Fibroblast of skin of scalp (primary cell): ENCODE measurements at places on chromosomes 6 and 20.

- DNase-seq = peak; percentile 41
Measured at GRCh38 chr20:16205507-16205906, 367.7 kb downstream of the KIF16B start.

DNA sequence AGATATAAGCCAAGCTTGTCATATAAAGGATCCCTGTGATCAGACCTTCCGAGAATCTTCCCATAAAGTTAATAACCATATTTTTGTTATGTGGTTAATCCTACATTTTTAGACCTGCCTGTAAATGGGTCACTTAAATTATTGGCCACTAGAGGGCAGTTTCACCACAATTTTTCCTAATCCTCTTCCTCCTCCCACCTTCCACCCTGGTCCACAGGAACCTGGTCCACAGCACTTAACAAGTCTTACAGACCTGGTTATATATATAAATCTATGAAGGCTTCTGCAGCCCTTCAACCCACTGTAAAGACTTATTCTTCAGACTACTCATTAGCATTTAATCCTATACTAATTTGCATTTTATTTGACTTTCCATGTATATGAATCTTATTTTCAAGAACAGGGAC lies 28.3 kb downstream of the MRS2 start:
- DNase-seq = peak; percentile 53

GRCh38 chr20:33673410-33674293 lies 576 bp downstream of the NECAB3 start:
- DNase-seq = no peak

DNA sequence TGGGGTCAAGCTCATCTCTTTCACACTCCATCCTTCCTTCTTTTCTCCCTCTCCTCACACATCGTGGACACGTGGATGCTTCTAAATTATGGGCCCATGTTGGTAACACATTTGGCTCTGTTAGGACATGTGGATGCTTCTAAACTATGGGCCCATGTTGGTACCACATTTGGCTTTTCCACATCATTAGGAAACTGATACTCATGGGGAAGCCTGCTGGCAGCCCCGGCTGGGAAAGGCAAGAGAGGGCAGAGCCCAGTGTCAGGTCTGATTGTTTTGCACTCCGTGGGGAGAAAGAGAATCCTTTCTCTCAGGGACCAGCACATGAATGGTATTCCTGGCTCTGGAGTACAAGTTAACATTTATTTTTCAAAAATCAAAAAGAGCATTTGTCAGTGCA lies 4.0 kb upstream of the CST1 start:
- DNase-seq = no peak

DNA sequence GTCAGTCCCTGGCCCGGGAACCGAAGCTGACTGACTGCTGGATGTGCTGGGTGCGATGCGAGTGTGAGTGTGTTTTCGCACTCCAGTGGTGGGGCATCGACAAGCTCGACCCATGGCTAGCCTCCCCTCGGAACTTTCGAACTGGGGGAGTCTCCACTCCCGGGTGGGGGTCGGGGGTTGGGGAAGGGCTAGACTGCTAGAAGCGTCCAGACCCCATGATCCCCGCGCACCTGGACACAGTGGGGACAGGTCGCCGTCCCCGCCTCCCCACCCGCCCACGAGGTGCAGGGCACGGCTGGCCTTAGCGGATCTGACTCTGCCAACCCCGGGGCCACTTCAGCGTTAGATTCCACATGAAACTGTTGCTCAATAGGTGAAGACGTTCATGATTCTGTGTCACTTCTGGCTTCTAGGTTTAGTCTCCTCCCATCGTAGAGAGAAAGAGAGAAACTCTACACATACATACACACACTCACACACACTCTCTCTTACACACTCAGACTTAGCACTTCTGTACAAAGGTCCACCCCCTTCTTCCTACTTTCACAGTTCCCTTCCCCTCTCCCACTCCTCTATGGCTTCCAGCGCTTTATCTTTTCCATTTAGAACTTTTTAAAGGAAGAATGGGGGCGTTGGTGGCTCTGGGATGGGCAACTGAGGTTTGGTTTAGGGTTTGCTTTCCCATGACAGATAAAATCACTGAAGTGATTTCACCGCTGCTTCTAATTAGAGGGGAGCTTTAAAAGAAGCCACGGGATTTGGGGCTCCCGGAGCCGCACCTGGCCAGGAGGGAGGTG lies 5.1 kb upstream of the TFAP2A start:
- no peak for DNase-seq

GRCh38 chr20:59748619-59749191 lies 144.4 kb downstream of the PHACTR3 start:
- peak; percentile 97 for DNase-seq

DNA sequence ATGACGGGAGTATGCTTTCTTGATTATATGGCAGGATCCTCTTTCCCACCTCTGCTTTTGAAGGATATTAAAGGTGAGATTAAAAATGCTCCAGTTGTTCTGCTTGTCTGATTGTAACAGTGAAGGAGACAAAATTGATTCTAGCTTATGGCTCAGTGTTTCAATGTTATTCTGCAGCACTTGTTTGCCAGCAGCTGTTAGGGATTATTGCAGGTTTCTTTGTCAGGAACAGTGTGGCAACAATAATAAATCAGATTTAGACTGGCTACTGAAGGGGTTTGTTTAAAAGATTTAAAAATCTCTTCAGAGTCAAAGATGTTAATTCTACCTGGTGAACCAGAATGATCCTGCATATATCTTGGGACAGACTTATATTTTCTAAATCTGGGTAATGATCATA lies 126.9 kb downstream of the LAMA2 start:
- no peak for DNase-seq
